ENCODE measurements at places on chromosomes 1 and 21.
A peak's percentile ranks its signal among the peaks of the same experiment; 100 is the strongest.

- DNase-seq: no peak
These were observed 238.4 kb upstream of the JUN start for GRCh38 chr1:59022199-59022598.

- DNase-seq: no peak
These were observed 288.0 kb upstream of the PRMT6 start for GRCh38 chr1:106768501-106768900.

- DNase-seq: no peak
These were observed 81.3 kb downstream of the MAST2 start for GRCh38 chr1:45884700-45885099.

- DNase-seq: no peak
These were observed 386.4 kb upstream of the VAMP3 start for GRCh38 chr1:7384679-7385078.

- no peak for DNase-seq
These were observed 7.4 kb downstream of the GPR25 start for GRCh38 chr1:200880212-200880611.

- no peak for DNase-seq
These were observed 62.8 kb downstream of the CNST start for GRCh38 chr1:246629030-246629429.

- no peak for DNase-seq
These were observed 545 bp downstream of the PATJ start for GRCh38 chr1:61742620-61743430.

DNA sequence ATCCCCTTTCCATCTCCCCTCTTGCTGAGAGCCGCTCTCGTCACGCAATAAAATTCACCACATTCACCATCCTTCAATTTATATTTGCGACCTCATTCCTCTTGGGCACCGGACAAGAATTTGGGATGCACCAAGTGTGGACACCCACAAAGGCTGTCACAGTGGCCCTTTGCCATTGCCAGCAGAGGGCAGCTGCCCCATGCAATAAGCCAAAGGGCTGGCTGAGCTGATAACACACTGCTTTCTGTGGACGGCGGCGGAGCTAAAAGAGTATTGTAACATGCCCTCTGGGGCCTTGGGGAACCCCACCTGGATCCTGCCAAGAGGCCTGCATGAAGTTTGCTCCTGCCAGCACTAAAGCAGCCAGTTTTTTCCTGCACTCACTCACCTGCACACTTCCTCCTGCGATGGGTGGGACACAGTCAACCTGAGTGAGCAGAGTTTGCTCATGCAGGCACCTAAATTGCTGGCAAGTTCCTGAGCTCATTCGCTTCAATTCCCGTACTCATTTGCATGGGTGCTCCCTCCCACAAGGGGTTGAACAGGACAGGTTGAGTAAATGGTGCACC, 792.3 kb upstream of the ADAMTS5 start:
- DNase-seq: no peak

DNA sequence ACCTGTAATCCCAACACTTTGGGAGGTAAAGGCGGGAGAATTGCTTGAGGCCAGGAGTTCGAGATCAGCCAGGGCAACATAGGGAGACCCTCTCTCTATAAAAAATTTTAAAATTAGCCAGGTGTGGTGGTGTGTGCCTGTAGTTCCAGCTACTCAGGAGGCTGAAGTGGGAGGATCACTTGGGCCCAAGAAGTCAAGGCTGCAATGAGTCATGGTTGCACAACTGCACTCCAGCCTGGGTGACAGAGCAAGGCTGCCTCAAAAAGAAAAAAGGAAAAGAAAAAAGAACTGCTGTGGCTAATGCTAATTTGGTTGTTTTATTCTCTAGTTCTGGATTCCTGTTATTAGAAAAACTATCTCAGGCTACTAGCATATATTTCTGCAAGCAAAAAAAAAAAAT, 29.8 kb downstream of the DBT start:
- DNase-seq: no peak

GRCh38 chr1:222991177-222991576, 151.9 kb downstream of the TLR5 start:
- no peak for DNase-seq

- no peak for DNase-seq
These were observed 13.0 kb downstream of the NES start for GRCh38 chr1:156664046-156664766.

GRCh38 chr1:81467383-81467782, 333.4 kb upstream of the ADGRL2 start:
- DNase-seq: no peak

- no peak for DNase-seq
These were observed 147.1 kb downstream of the GLUL start for GRCh38 chr1:182244451-182244850.

- no peak for DNase-seq
These were observed 2.7 kb downstream of the ENAH start for GRCh38 chr1:225650179-225650578.

GRCh38 chr21:16676391-16676790, 836.5 kb upstream of the CXADR start:
- DNase-seq: no peak

GRCh38 chr1:6614019-6614928, 743 bp downstream of the PHF13 start:
- peak; percentile 38 for DNase-seq

GRCh38 chr21:21029164-21029563, 31.0 kb downstream of the NCAM2 start:
- no peak for DNase-seq

DNA sequence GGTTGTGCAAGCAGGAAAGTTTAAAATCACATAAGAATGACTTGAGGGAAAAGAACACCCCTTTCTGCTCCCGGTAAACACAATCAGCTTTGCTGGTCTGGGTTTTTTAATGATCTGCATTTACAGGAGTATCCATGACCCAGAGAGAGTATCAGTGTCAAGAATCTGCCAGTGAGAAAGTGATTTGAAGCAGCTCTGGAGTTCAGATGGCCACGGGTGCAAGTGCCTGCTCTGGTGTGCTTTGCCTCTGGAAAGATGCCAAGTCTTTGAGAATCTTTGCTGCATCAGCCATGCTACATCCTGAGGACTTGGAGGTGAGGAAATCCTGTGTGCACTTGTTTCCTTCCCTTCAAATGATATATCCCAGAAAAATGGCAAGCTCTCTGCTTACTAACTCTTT, 18.6 kb upstream of the MYSM1 start:
- peak; percentile 19 for DNase-seq

- DNase-seq: no peak
These were observed 29.6 kb upstream of the SFPQ start for GRCh38 chr1:35222322-35223083.

GRCh38 chr21:38499296-38499695, 1.0 kb upstream of the ERG start:
- DNase-seq: no peak

DNA sequence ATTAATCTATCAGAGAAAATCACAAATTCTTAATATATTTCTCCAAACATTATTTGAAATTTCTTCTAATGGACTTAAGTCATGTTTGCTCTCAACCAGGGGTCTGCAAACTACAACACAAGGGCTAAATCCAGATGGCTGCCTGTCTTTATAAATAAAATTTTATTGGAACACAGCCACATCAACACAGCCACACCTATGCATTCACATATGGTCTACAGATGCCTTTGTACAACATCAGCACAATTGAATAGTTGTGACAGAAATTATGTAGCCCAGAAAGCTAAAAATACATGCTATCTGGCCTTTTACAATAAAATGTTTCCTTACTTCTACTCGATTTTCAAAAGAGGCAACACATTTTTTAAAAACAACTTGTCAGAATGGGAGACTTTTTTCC, 103.9 kb downstream of the DPYD start:
- DNase-seq: no peak

GRCh38 chr1:184545601-184546000, 158.8 kb downstream of the C1orf21 start:
- no peak for DNase-seq
